ENCODE measurements at places on chromosomes 13 and 19. TPM values are rescaled to one million over a fixed set of nuclear protein-coding genes. Genes with fewer than 3 reads are reported as not detected.

The ZNF841 gene
- total RNA-seq, result 21.0 TPM

The ZNF443 gene
- 3.7 TPM for total RNA-seq

The RNF225 gene
- total RNA-seq, result 0.09 TPM

The DMKN gene
- total RNA-seq, result not detected

The KIR3DL1 gene
- not detected for total RNA-seq

All from endothelial cell of coronary artery (primary cell).